Daoy (cell line): ENCODE measurements at places on chromosomes 3 and 15. TPM values are rescaled to one million over a fixed set of nuclear protein-coding genes. Genes with fewer than 3 reads are reported as not detected.

The EPHA3 gene
- not detected in 2 replicates for total RNA-seq

The PLSCR1 gene
- 52.5 and 92.2 TPM in 2 replicates for total RNA-seq

The C15orf40 gene
- total RNA-seq, result 14.6 and 22.2 TPM in 2 replicates

The HRH1 gene
- total RNA-seq, result 8.2 and 9.0 TPM in 2 replicates

The TMC3 gene
- total RNA-seq, result not detected in 2 replicates

The SCG3 gene
- total RNA-seq, result 0.86 and 2.4 TPM in 2 replicates

The TNFSF10 gene
- 23.8 and 30.8 TPM in 2 replicates for total RNA-seq

The SIDT1 gene
- 0.11 TPM in 1 of 2 replicates, not detected in the other for total RNA-seq

The GP5 gene
- not detected in 2 replicates for total RNA-seq

The RIOX2 gene
- total RNA-seq, result 35.0 and 35.5 TPM in 2 replicates

The U2SURP gene
- total RNA-seq, result 135 and 156 TPM in 2 replicates

The COL8A1 gene
- total RNA-seq, result 4.7 and 5.2 TPM in 2 replicates

The NEK10 gene
- 0.29 and 1.3 TPM in 2 replicates for total RNA-seq

The SERINC4 gene
- total RNA-seq, result 0.11 TPM in 1 of 2 replicates, not detected in the other

The STXBP5L gene
- total RNA-seq, result 0.09 and 0.17 TPM in 2 replicates

The GPR149 gene
- total RNA-seq, result not detected in 2 replicates

The ABCC5 gene
- 10.0 and 28.5 TPM in 2 replicates for total RNA-seq

The ARL14 gene
- 1.7 and 4.5 TPM in 2 replicates for total RNA-seq

The TMCC1 gene
- 8.6 and 8.7 TPM in 2 replicates for total RNA-seq

The MYO5C gene
- total RNA-seq, result 8.0 and 16.5 TPM in 2 replicates

The AEN gene
- 13.2 and 18.3 TPM in 2 replicates for total RNA-seq
